ENCODE measurements at places on chromosomes 4 and X. TPM values are rescaled to one million over a fixed set of nuclear protein-coding genes. Genes with fewer than 3 reads are reported as not detected.

DNA sequence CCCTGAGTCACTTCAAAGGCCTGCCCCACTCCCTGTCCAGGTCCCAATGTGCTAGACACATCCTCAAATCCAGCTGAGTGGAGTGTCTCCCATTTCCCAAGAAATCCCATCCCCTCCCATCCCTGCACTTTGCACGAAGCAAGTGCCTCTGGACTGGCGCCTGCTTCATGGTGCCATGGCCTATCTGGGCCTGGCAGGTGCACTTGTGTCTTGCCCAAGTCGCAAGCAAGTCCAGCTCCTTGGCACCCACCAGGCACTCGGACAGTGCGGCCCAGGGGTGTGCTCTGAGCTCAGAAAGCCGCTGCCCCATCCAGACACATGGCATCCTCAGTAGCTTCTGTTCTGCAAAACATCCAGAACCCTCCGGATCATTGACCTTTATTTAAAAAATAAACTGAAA, 97.4 kb downstream of the DCTD start:
- no peak for DNase-seq

DNA sequence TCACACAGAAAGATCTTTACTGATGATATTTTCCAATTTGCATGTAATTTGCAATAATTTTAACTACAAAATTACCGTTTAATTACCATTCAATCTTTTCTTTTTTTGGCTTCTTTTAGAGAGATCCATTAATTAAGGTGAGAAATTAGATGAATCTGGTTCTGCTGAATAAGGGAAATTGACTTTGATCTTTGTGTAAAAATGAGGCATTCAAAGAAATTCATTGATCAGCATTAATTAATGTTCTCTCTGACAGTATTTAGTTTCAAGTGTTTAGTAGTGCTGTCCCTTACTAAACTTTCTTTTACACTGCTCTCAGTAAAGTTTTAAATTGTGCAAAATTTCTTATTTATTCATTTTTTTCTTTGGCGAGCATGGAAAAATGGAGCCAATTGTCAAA, 97.2 kb upstream of the KCTD8 start:
- DNase-seq, result no peak

- DNase-seq, result no peak
These were observed 50.0 kb downstream of the SLC39A8 start for GRCh38 chr4:102295153-102295862.

DNA sequence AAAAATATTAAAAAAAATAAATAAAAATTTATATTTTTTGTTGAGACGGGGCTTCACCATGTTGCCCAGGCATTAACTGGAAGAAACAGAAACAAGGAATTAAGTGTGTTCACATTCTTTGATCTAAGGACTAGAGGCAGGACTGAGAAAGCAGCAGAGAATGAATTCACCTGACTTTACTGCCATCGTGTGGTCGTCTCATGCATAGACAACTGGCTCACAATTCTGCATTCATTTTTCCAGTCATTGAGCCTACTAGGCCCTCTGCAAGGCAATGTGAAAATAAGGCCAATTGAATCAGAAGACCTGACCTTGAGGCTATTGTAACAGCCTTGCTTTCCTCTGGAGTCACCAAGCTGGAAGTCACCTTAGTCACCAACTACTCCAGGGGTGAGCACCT, 37.4 kb downstream of the LHFPL1 start:
- peak; percentile 63 for DNase-seq

- DNase-seq, result no peak
These were observed 32.9 kb downstream of the SLC2A9 start for GRCh38 chr4:9988363-9988749.

- peak; percentile 56 for DNase-seq
These were observed 170.0 kb downstream of the SMIM20 start for GRCh38 chr4:26083987-26084386.

GRCh38 chrX:5998456-5998855, 230.2 kb downstream of the NLGN4X start:
- no peak for DNase-seq

DNA sequence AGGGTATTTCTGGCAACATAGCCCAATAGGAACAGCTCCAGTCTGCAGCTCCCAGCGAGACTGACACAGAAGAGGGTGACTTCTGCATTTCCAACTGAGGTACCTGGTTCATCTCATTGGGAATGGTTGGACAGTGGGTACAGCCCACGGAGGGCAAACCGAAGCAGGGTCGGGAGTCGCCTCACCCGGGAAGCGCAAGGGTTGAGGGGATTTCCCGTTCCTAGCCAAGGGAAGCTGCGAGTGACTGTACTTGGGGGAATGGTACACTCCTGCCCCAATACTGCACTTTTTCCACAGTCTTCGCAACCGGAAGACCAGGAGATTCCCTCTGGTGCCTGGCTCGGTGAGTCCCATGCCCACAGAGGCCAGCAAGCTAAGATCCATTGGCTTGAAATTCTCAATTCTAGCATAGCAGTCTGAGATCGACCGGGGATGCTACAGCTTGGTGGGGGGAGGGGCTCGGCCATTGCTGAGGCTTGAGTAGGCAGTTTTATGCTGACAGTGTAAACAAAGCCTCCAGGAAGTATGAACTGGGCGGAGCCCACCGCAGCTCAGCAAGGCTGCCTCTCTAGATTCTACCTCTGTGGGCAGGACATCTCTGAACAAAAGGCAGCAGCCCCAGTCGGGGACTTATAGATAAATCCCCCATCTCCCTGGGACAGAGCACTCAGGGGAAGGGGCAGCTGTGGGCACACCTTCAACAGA, 14.0 kb upstream of the ADAD1 start:
- no peak for DNase-seq

GRCh38 chrX:23699636-23700194, 32.4 kb downstream of the PRDX4 start:
- no peak for DNase-seq

- DNase-seq, result no peak
These were observed 202.5 kb upstream of the KLF8 start for GRCh38 chrX:56029691-56030090.

DNA sequence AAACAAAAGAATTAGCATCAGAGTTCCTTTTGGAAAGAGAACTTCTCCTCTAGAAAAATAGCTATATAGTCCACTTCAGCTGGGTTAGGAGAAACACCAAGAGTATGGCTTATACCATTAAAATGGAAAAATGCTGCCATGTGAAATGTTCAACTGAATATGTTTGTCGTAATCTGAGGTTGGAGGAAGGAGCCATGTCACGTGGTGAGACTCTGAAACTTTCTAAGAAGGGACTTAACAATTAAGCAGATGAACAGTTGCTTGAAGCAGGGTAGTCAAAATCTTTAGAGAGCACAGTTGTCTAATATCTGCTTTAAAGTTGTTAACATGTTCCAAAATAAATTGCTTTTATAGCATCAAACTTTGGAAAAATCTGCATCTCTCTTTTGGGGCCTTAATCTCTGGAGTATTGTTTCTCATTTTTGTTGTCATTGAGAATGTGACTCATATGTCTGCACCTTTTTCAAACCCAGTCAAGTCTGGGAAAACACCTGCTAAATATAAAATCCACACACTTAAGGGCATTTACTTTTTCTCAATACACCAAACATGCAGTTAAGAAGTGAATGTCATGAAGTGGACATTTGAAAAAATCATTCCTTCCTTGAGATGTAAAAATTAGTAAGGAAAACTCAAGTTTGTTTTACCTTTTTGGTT, 168.8 kb upstream of the PDE5A start:
- DNase-seq, result no peak

- DNase-seq, result no peak
These were observed 69.8 kb downstream of the GAB1 start for GRCh38 chr4:143406523-143406922.

- no peak for DNase-seq
These were observed 473.7 kb upstream of the RPS6KA3 start for GRCh38 chrX:20740443-20740842.

DNA sequence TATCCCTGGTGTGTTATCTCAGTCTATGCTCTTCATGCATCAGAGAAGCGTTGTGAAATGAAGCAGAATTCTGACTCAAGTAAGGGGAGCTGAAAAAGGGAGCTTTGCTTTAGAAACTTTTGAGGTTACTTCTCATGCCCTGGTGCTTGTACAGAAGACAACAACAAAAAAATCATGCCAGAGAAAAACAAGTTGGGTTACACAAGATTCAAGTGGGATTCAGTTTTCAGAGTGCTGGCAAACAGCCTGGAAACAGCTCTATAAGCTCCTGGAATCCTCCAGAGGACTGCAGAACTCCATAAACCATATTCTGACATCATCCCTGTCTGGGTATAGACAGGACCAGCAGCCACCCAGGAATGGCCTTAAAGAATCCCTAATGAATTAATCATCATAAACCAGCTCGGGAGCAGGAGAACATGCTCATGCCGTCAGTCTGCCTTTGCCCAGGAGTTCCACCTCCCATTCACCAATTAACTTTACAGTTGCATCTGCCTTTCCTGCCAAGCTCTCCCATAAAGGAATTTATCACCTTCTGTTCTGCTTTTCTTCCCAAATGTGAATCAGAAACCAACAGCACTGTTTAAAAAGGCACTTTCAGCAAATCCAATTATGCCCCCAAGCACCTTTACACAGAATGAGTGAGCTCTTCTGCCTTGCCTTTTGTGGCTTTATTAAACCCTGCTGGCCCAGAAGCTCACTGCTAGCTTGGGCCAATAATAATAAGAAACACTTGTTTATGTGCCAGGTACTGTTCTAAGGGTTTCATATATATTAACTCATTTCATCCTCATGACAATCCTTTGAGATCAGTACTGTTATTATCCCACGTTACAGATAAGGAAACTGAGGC, 54.5 kb upstream of the FBXW7 start:
- no peak for DNase-seq

- no peak for DNase-seq
These were observed 45.5 kb downstream of the GLRB start for GRCh38 chr4:157121401-157121800.

DNA sequence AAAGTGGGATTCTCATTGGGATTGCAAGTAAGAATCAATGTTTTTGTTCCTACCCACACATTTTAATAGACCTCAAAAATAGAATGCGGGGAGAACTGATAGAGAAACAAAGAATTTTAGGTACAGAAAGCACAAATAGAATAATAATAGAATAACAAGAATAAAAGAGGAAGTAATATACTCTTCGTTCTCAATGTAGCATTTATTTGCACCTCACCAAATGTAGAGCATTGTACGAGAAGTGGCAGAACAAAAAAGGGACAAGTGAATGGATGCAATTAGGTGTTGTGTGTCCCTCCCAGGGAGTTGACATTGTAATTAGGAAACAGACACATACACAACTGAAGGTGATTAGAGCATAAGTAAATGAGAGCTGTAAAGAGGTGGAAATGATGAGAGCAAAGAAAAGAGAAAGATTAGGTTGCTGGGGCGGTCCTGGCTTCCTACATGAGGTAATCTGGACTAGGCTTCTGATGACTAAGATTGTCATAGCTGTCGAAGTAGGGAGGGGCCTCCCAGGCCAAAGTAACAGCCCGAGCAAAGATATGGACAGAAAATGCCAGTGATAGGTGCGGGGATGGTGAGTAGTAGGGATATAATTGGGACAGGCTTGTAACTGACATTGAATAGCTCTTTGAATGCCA, 10.4 kb downstream of the RAB9A start:
- DNase-seq, result no peak

- no peak for DNase-seq
These were observed 74.7 kb downstream of the CEP44 start for GRCh38 chr4:174358410-174358809.

GRCh38 chr4:80165855-80166254, 31.4 kb upstream of the PRDM8 start:
- DNase-seq, result no peak

The PHKA2 gene
- 17.3 TPM for total RNA-seq

The MTTP gene
- not detected for total RNA-seq

The ASB5 gene
- not detected for total RNA-seq

The MAGEA1 gene
- total RNA-seq, result not detected

The GATA1 gene
- not detected for total RNA-seq

The PRR32 gene
- not detected for total RNA-seq

The CASP3 gene
- 63.7 TPM for total RNA-seq

The UCP1 gene
- total RNA-seq, result not detected
